ENCODE measurements at places on chromosomes 3 and 15. TPM values are rescaled to one million over a fixed set of nuclear protein-coding genes. Genes with fewer than 3 reads are reported as not detected.

Gene EFHB
- polyA plus RNA-seq = 0.28 TPM

Gene RETNLB
- not detected for polyA plus RNA-seq

Gene ACKR4
- 0.06 TPM for polyA plus RNA-seq

Gene SLC25A36
- polyA plus RNA-seq = 45.7 TPM

Gene CD96
- 0.81 TPM for polyA plus RNA-seq

Gene IFRD2
- 155 TPM for polyA plus RNA-seq

Measured in GM12878 (cell line).